ENCODE measurements at places on chromosomes 1 and 21. TPM values are rescaled to one million over a fixed set of nuclear protein-coding genes. Genes with fewer than 3 reads are reported as not detected.

AQP10 gene
- total RNA-seq: 0.24 TPM

HNRNPR gene
- total RNA-seq: 95.1 TPM

FAM177B gene
- not detected for total RNA-seq

CACNA1S gene
- total RNA-seq: 0.14 TPM

FCN3 gene
- total RNA-seq: 10.4 TPM

NR1I3 gene
- total RNA-seq: not detected

CFAP410 gene
- total RNA-seq: 18.1 TPM

TMEM240 gene
- total RNA-seq: 3.9 TPM

TMCC2 gene
- total RNA-seq: 4.1 TPM

IL19 gene
- not detected for total RNA-seq

HP1BP3 gene
- 149 TPM for total RNA-seq

IL10 gene
- 5.2 TPM for total RNA-seq

- DNase-seq: no peak
Observed at GRCh38 chr1:63798284-63798683, 24.5 kb downstream of the ROR1 start.

GRCh38 chr1:157916887-157917570, 75.4 kb upstream of the CD5L start:
- DNase-seq: no peak

DNA sequence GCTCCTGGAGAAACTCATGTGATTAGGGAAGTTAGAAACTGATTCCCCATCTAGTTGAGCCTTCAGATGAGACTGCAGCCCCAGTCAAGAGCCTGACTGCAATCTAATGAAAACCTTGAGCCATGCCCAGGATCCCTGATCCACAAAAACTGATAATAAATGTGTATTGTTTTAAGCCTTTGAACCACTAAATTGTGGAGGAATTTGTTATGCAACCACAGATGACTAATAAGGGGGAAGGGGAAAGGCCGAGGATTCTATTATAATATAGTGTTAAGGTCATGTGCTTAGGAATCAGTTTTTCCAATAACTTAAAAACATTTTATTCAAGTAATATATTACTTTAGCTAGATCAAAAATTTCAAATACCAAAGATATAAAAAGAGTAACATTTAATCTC, 52.8 kb upstream of the USP25 start:
- no peak for DNase-seq

DNA sequence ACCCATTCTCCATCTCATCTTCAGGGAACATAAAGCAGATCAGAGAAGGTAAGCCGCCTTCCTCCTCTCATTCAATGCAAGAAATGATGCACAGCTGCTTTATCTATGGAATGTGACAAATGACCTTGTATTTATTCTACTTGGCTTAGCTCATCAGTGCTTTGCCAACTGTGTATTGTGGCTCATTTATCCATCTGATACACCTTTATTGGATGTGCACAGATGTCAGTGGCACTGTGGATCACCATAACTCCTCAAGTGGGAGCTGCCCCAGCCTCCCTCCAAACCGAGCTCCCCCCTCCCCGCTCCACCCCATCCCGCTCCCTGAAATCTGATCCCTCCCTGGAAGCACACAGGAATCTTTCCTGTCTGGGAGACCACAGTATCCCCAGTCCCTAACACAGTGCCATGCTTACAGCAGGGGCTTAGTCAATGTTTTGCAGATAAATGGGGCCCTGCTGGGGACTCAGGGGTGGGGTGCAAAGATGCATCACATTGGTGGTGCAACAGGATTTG, 156.0 kb upstream of the RAB4A start:
- DNase-seq: no peak

GRCh38 chr1:201277441-201277840, 5.9 kb upstream of the PKP1 start:
- peak; percentile 25 for DNase-seq

- no peak for DNase-seq
Observed at GRCh38 chr1:33615546-33615945, 143.1 kb downstream of the ZSCAN20 start.

- DNase-seq: no peak
Observed at GRCh38 chr1:219179293-219179692, 5.6 kb downstream of the LYPLAL1 start.

DNA sequence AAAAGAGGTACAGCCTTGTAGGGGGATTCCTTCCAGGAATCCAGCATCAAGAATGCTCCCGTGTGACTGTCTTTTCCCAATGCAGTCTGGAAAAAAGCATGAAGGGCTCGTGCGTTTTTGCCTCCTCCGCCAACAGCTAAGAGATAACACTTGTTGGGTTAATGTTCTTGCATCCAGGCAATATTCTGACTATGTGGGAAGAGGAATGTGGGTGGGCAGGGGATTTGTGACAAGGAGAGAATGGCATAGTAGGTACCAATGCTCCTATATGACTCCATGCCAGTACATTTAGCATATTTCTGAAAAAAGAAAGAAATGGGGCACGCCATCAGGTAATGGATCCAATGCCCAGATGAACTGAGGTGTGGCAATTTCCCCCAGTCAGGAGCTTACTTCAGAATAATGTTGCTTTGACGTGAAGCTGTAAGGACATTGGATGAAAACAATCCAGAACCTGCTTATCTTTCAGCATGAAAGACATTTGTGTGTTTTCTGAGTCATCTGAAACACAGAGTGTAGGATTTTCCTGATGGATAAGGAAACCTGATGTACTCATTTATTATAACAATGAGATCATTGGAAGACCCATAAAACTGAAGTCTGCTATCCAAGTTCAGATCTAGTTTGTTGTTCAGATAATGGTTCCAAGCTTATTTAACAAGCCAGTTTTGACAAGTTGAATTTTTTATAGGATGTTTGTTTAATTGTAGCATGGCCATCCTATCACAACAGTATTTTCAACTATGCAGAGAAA, 105.5 kb downstream of the LYPLAL1 start:
- no peak for DNase-seq

GRCh38 chr1:66248746-66249145, 285.2 kb upstream of the SGIP1 start:
- DNase-seq: no peak

DNA sequence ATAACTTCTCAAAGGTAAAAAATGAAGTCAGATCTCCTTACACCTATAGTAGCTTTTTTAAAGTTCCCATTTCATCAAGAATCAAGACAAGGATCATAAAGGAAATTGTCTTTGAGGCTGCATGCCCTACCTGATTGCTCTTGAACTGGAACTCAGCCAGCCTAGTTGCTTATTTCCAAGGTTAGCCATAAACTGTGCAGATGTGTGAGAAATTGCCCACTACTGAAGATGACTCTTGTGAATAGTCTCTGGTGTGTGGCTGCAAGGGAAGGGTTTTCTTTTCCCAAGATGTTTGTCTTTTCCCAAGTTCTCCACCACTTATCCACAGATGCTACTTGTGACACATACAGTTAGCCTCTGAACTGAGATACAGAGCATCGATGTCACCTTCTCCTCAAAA, 81.7 kb upstream of the DUSP10 start:
- DNase-seq: no peak

DNA sequence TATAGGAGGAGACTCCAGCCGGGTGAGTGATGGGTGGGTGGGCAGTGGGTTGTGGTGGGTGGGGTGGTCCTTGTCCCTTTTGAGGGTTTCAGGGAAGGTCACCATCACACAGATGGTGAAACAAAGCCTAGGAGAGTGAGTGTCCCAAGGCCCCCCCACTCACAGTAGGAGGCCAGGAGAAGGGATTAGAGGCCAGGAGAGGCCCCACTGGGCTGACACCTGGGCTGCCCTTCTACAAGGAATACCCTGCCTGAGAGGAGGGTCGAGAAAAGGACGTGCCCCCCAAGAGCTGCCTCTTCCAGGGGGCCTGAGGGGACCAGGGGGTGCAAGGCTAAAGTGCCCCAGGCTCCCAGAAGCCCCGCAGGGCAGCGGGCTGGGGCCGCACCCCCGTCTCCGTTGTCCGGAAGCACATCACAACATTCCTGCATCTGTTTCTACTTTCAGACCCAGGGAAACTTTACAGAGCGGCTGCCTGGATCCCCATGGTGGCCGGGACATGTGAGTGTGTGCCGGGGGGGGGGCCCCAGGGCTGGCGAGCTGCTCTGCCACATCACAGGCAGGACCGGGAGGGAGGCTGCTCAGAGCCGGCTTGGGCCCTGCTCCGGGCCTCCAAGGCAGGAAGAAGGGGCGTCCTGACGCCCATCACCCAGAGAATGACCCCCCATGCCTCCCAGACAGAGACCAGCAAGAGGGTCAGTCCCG, 68.2 kb downstream of the ARHGEF16 start:
- DNase-seq: no peak

- DNase-seq: peak; percentile 84
Observed at GRCh38 chr1:161973924-161974845, 49.5 kb downstream of the OLFML2B start.

DNA sequence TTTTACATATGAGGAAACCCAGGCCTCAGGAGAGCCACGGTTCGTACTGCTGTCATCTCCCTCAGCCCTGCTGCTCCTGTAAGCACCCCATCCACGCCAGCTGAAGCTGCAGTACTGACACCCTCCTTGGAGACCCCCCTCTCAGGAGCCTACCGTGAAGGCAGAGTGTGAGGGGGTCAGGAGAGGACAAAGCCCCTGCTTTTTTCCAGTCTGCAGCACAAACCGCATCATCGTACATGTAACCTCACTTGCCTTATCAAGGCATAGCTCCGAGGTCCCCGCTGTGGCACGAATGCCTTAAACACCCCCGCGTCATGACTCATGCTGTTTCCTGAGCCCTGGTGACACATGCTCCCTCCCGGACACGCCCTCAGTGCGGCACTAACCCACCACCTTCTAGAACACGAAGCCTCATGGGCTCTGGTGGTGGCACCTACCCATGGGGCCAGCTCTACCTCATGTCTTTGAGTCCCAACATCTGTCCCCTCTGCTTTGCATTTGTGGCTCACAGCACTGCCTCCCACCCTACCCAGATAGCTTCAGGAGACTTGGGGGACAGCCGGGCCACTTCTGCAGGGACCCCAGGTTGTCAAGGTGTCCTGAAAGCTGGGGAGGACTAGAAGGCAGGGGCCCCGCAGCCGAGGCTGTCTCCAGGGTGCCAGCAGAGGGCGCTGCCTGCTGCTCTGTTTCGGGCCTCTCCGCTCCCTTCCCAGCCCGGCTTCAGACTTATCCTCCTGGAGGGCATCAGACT, 4.9 kb downstream of the SH3BGRL3 start:
- peak; percentile 95 for DNase-seq

DNA sequence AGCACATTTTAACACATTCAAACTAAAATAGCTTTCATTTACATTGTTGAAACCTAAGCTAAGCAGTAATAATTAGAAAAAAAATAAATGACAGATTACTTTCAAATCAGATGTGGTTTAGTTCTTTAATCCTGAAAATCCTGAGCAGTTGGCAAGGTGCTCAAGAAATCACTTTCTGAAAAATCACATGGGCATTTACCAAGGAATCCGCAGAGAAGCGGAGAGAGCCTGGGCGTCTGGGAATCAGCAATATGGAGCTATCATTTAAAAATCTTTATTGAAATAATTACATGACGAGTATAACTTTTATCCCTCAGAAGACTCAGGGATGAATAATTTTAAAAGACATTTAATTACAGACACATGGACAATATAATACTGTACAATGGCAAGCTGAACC, 30.2 kb downstream of the GRIK1 start:
- no peak for DNase-seq

- no peak for DNase-seq
Observed at GRCh38 chr1:43945674-43946235, 995 bp upstream of the IPO13 start.

DNA sequence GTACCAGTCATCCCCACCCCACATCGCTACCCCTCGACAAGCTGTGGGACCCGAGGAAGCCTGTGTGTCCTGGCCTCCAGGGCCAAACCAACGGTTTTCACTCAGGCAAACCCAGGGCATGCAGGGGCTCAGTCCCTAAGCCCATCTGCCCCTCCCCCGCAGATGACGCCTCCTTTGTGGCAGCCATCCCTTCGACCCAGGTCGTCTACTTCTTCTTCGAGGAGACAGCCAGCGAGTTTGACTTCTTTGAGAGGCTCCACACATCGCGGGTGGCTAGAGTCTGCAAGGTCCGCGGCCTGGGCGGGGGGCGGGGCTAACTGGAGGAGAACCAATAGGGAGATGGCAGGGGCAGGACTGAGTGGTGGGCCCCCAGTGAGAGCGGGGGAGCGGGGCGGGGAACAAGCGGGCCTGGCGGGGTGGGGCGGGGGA, 7.4 kb downstream of the SEMA4A start:
- peak; percentile 93 for DNase-seq

DNA sequence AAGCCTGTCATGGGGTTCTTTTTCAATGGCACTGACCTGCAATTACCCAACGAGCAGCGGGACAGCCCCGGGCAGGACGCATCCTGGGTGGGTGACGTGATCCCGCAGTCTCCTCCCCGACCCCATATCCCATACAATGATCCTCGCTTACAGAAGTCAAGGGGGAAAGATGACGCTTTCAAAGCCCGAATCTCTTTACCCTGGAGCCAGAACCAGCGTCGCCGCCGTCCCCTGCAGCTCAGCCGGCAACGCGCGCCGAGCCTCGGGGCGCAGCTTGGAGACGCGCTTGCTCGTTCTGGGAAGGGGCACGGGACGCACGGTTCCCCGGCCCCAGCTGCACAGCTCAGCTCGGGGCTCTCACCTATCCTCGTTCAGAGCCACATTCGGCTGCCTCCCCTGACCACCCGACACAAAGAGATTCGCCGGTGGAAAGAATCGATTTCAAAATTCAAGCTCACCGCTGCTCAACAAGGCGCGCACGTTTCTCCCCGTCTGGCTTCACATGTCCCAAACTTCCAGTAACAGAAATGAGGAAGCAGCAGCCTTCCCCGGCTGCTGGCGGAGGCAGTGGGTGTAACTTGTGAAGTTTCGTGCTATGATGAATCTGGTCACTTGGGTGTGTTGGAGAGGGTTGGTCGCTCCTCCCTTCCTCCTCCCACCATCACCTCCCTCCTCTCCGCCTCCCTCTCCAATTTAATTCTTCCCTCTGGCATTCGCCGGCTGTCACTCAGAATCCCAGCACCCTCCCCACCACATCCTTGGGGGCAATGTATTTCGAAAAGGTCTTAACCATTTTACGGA, at the start of gene TIAM1:
TSS of gene TIAM1 (minus strand) at position 582 of the 801 bp plus-strand sequence. CDS start 77,289 bp downstream, outside the sequence.
- peak; percentile 88 for DNase-seq

GRCh38 chr1:29839726-29840125, 603.4 kb downstream of the PTPRU start:
- DNase-seq: no peak

DNA sequence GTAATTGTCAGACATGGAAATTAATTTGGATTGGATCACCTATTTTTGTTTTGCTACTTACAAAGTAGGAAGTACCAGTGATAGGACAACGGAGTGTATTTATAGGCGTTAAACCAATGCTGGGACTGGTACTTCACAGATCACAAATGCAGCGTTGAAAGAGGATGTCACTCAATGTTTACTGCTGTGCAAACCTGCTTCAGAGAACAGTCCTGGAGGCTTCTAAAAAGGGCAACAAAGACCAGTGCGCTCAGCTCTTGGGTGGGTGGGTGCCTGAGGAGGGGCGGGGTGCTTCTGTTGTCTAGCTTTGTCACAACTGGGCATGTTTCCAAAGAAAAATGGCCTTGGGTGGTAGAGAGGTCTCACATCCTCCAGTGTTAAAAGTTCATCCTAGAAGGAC, 2.1 kb downstream of the C1orf21 start:
- DNase-seq: no peak

Measured in posterior vena cava (tissue), 2 donors.